ENCODE measurements at places on chromosomes 11 and 22. TPM values are rescaled to one million over a fixed set of nuclear protein-coding genes. Genes with fewer than 3 reads are reported as not detected.

DNA sequence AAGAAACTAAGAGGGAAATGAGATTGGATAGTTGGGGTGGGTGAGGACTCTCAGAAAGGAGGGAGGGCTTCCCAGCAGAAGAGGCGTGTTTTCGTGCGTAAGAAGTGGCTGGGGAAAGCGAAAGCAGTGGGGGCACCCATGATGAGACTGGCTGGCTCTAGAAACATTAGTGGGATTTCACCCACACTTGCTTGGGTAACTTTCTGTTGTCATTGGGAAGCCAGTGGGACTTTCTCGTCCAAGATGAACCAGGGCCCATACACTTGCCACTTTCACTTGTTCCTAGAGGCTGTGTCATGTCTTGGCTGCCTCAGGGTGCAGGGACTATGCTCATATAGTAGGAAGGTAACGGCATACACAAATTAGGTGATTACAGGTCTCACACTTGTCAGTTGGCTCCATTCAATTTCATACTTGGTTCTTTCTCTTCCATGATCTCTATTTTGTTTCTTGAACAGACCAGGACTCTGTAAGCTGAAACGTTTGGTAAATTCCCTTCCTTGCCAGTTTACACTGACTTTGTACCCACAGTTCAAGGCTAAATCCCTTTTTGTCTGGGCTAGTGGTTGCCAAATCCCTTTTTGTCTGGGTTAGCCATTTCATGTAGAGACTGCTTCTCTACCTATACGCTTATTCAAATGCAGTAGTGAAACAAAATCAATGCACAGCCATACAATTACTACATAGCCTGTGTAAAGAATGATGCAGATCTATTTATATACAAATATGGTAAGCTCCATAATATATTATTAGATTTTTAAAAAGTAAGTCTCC, 42.0 kb upstream of the CXCR5 start:
- H3K27me3 ChIP-seq, result no peaks in the 10 kb centered on the region
- no peaks in the 10 kb centered on the region for H3K36me3 ChIP-seq
- H3K4me3 ChIP-seq, result no peak overlapping the region
- H3K27ac ChIP-seq, result no peak overlapping the region
- H3K4me1 ChIP-seq, result no peaks in the 10 kb centered on the region

DNA sequence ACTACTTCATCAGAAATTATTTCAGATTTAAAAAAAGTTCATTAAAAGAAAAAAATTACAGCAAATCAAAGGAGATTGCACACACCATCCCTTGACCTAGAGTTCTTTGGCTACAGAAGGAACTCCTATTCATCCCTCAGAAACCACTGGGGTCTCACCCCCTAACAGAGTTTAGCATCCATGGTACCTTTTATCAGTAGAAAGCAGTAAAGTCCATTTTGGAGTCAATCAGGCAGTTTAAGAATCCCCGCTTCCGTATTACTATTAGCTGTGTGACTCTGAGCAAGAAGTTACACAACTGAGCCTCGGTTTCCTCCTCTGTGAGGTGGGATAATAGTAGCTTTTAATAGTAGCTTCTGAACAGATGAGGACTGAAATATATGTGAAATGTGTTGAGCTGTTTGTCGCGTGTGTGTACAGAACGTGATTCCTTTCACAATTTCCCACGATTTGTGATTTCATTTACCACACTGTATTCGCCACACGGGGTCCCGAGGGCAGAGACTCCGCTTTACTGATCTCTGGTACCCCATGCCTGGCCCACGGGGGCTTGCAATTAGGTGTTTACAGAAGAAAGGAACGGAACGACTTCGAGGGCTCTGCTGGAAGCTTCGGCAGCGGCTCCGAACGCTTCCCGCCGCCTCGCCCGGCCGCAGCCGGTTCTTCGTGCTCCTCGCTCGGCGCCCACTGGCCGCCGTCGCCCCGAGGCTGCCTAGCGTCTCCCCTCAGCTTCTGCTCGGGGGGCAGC, 72.5 kb upstream of the ZBED5 start:
- no peaks in the 10 kb centered on the region for H3K27me3 ChIP-seq
- H3K27ac ChIP-seq, result peak overlapping the region; percentile 86
- H3K4me3 ChIP-seq, result peak overlapping the region; percentile 66
- no peaks in the 10 kb centered on the region for H3K36me3 ChIP-seq
- peaks cover 13% of the 10 kb centered on the region for H3K4me1 ChIP-seq

The C11orf87 gene
- 0.35 TPM for total RNA-seq

- no peak overlapping the region for H3K4me3 ChIP-seq
- H3K4me1 ChIP-seq, result peaks cover 26% of the 10 kb centered on the region
- peak overlapping the region; percentile 61 for H3K27ac ChIP-seq
- no peaks in the 10 kb centered on the region for H3K27me3 ChIP-seq
These were observed 4.6 kb upstream of the RANGAP1 start for GRCh38 chr22:41290262-41291221.

DNA sequence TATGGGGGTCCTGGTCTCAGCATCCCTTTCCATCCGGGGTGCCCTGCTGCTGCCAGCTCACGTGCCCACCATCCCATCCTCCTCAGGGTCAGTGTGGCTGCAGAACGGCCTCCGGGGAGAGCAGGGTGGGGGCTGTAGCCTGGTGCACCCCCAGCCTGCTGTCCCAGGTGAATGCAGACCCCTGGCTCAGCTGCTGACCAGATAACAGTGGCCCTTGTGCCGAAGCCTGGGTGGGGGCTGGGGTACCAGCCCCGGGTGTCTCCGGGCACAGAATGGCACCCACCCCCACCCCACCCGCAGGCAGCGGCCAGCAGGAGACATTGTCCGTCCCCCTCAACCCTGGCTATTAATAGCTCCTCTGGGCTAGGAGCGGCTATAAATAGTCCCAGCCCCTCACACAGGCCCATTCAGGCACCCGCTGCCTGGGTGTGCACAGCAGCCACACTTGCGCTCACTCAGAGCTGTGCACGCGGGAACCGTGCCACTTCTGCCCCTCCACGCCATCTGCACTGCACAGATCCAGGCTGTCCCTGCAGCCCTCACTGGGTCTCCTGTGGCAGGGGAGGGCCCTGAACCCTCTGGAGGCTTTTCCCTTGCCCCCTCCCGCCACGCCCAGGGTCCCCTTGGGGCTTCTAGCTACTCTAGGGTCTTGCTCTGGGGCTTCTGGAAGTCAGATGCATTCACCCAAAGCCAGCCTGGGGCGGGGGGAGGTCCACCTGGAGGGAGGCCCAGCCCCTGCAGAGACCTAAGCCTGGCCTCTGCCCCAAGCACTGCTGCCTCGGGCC, 18.7 kb downstream of the CRELD2 start:
- H3K36me3 ChIP-seq, result no peaks in the 10 kb centered on the region
- DNase-seq, result peak; percentile 63
- H3K27me3 ChIP-seq, result no peaks in the 10 kb centered on the region
- peak overlapping the region; percentile 63 for H3K4me3 ChIP-seq

The KCTD21 gene
- 10.9 TPM for total RNA-seq

- H3K27ac ChIP-seq, result no peak overlapping the region
- no peak overlapping the region for H3K4me3 ChIP-seq
- no peaks in the 10 kb centered on the region for H3K4me1 ChIP-seq
- DNase-seq, result no peak
- no peaks in the 10 kb centered on the region for H3K36me3 ChIP-seq
These were observed 538.9 kb upstream of the ANO5 start for GRCh38 chr11:21653951-21654421.

DNA sequence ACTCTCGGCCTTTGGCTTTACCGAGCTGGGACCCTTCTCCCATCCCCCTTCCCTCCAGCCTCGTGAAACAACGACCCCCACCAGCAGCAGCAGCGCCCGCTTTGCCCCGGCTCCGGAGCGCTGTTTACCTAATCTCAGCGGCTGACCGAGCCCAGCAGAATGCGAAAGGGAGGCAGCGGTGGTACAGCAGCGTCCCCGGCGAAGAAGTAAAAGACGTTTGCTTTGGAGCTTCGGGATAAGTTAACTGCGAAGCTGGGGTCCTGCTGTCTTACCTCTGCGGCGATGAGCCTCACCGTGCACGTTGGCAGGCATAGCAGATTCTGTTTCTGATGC, 2.0 kb upstream of the LARGE1 start:
- peak overlapping the region; percentile 65 for H3K4me3 ChIP-seq
- H3K27ac ChIP-seq, result no peak overlapping the region
- peaks cover 13% of the 10 kb centered on the region for H3K4me1 ChIP-seq
- no peaks in the 10 kb centered on the region for H3K36me3 ChIP-seq

The NRGN gene
- total RNA-seq, result 79.9 TPM

The FZD4 gene
- total RNA-seq, result 57.4 TPM

The ROBO4 gene
- total RNA-seq, result 75.0 TPM

DNA sequence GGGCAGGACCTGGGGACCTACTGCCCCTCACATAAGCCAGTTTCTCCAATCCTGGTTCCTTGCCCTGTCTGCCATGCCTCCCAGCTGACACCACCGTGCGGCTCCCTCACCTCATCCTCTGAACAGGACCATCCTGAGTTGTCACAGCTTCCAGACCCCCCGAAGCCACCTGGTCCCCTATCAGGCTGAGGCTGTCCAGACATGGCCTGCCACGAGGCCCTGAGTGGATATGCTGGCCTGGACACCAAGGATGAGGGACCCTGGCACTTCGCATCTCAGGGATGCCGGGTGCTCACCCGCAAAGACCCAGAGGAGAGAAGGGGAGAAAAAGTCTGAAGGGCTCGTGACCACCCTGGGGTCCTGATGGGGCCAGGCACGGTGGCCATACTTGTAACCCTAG, 15.8 kb upstream of the CCDC188 start:
- H3K27ac ChIP-seq, result no peak overlapping the region
- H3K27me3 ChIP-seq, result no peaks in the 10 kb centered on the region
- no peak overlapping the region for H3K4me3 ChIP-seq
- no peaks in the 10 kb centered on the region for H3K36me3 ChIP-seq
- no peaks in the 10 kb centered on the region for H3K4me1 ChIP-seq
- DNase-seq, result no peak

GRCh38 chr22:30217698-30218560, 28.6 kb downstream of the LIF start:
- no peaks in the 10 kb centered on the region for H3K36me3 ChIP-seq
- H3K4me3 ChIP-seq, result no peak overlapping the region
- no peak for DNase-seq
- no peaks in the 10 kb centered on the region for H3K27me3 ChIP-seq

The CST6 gene
- 23.7 TPM for total RNA-seq

The OSBP2 gene
- total RNA-seq, result 6.0 TPM

- peak within 1 kb of the TSS; percentile 71 for H3K4me3 ChIP-seq
- H3K27ac ChIP-seq, result peak within 1 kb of the TSS; percentile 77
- H3K4me1 ChIP-seq, result peaks cover 12% of the 10 kb centered on the region
- H3K27me3 ChIP-seq, result no peaks in the 10 kb centered on the region
- no peaks in the 10 kb centered on the region for H3K36me3 ChIP-seq
- DNase-seq, result peak; percentile 98
These were observed at the start of gene RBFOX2 for GRCh38 chr22:36028646-36029405. Gene RBFOX2 (minus strand): TSS chr22:36028824. CDS start chr22:36028425, 399 bp downstream.

GRCh38 chr22:17787716-17788330, 13.6 kb upstream of the BID start:
- no peaks in the 10 kb centered on the region for H3K4me1 ChIP-seq
- H3K36me3 ChIP-seq, result no peaks in the 10 kb centered on the region
- H3K27me3 ChIP-seq, result no peaks in the 10 kb centered on the region

DNA sequence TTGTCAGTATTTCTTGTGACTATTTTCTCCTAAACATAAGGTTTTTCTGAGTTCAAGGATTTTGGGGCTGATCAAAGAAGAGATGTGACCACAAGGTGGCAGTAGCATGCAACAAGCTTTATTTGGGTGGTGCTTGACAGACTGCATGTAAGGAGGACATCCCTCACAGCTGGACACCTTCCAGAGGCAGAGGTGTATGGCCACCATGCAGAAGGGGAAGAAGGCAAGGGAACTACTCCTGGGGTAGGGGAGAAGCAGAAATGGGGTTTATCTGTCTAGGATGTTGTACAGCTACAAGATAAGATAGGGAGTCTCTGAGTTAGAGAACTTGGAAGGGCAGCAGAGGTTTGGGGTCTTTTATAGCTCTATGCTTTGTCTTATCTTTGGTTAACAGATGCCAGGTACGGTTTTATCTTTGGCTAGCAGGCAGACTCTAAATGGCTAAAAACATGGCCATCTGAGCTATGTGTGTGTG, 5.1 kb upstream of the BIRC2 start:
- H3K27ac ChIP-seq, result no peak overlapping the region
- no peak for DNase-seq
- peaks cover 13% of the 10 kb centered on the region for H3K36me3 ChIP-seq
- H3K27me3 ChIP-seq, result no peaks in the 10 kb centered on the region

GRCh38 chr22:17366329-17366728, 2.9 kb upstream of the CECR2 start:
- peaks cover 3% of the 10 kb centered on the region for H3K4me1 ChIP-seq
- H3K27ac ChIP-seq, result no peak overlapping the region
- peaks cover 31% of the 10 kb centered on the region for H3K27me3 ChIP-seq
- H3K36me3 ChIP-seq, result no peaks in the 10 kb centered on the region
- no peak for DNase-seq
- H3K4me3 ChIP-seq, result no peak overlapping the region

The NPTXR gene
- 6.3 TPM for total RNA-seq

- no peaks in the 10 kb centered on the region for H3K27me3 ChIP-seq
- no peak overlapping the region for H3K4me3 ChIP-seq
- H3K36me3 ChIP-seq, result no peaks in the 10 kb centered on the region
- H3K27ac ChIP-seq, result no peak overlapping the region
- DNase-seq, result no peak
These were observed 91.4 kb upstream of the CTSC start for GRCh38 chr11:88428959-88429358.

The MMP8 gene
- total RNA-seq, result not detected

DNA sequence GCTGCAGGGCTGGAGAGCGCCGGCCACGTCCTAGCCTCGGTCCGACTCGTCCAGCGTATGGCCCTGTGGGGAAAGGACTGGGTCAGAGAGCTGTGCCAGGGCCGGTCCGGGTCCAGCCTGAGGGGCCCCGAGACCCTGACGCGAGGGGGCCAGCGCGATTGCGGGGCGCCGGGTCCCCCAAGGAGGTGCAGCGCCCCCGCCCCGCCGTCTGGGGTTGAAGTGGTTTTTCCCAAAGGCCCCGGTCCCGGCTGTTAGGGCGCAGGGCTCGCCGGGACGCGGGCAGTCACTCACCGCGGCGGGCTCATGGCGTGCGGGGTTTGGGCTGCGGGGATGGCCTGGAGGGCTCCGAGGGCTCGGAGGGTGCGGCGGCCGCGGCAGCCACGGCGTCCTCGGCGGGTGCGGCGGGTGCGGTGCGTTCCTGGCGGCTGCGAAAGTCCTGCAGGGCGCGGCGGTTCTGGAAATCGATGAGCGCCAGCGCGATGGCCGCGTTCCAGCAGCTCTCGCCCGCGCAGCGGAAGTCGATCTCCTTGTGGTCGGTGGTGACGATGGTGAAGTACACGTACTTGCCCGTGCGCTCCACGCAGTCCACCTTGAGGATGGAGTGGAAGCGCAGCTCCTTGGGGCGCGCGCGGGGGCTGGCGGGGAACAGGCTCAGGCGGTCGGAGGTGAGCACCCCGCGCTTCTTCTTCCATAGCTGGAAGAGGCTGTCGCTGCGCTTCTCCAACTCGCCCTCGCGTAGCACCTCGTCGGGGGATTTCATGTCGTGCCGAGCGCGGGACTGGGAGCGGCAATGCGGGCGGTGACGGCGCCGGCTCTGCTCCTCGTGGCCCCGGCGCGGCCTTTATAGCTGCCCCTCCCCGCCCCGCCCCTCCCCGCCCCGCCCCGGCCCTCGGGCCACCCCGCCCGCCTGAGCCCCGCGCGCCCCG, at the start of gene PHLDA2:
TSS of gene PHLDA2 (minus strand) at position 816 of the 926 bp plus-strand sequence. CDS start at position 760, 56 bp downstream.
- H3K27me3 ChIP-seq, result peaks cover 14% of the 10 kb centered on the region
- H3K36me3 ChIP-seq, result no peaks in the 10 kb centered on the region
- H3K4me3 ChIP-seq, result peak within 1 kb of the TSS; percentile 64
- H3K4me1 ChIP-seq, result peaks cover 18% of the 10 kb centered on the region

- peaks cover 23% of the 10 kb centered on the region for H3K4me1 ChIP-seq
- H3K27me3 ChIP-seq, result no peaks in the 10 kb centered on the region
- no peak overlapping the region for H3K4me3 ChIP-seq
- H3K36me3 ChIP-seq, result no peaks in the 10 kb centered on the region
- peak overlapping the region; percentile 90 for H3K27ac ChIP-seq
These were observed 28.3 kb upstream of the MALAT1 start for GRCh38 chr11:65470433-65471049.

GRCh38 chr11:76067099-76067498, 139.2 kb downstream of the WNT11 start:
- no peak overlapping the region for H3K4me3 ChIP-seq
- DNase-seq, result no peak
- peaks cover 15% of the 10 kb centered on the region for H3K4me1 ChIP-seq
- no peak overlapping the region for H3K27ac ChIP-seq
